ENCODE measurements at places on chromosomes 16 and 17.

DNA sequence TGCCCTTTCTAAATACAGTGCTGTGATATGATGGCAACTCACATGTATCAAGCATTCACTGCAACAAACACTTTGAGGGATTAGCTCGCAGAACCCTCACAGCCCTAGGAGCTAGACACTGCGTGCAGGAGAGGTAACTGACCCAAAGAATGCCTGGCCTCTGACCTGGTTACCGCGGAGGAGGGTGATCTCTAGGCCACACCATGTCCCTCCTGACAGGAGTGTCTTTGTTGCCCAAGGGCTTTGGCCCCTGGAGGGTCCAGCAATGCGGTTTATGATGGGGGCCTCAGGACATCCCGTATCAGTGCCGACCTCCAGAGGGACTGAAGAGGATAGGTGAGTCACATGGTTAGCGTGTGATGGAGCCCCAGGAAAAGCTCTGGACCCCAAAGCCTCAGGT lies 130.6 kb downstream of the MGAT5B start:
- DNase-seq, result no peak

DNA sequence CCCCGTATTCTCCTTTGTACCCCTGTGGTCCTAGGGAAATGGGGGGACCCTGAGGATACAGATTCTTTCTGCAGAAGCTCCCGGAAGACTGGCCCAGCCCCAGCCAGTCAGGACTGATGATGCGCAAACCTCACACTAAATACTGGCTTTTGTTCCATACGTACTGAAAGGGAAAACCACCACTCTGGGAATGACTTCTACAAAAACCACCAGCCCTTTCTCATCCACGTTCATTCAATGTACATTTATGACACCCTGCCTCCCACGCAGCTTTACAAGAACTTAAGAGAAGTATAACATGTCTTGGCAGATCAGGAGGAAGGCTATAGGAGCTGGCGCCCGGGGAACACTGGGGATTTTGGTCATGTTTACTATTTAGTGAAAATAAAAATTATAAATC lies 70.6 kb downstream of the MARCHF10 start:
- DNase-seq, result no peak

DNA sequence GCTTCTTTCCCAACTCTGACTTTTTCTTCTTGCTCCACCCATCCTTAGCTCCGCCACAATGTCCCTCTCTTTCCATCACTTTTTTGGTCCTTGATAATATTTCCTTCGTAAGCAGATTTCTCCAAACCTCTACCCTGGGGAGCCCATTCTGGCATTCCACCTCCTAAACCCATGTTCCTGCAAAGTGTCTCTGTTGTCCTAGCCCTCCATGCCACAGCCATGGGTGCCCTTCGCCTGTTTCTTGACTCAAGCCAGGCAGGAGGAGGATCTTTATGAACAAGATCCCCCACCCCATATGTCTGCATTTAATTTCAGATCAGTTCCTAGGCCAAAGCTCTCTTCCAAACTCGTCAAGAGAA lies 42.4 kb downstream of the GAS7 start:
- DNase-seq, result no peak

GRCh38 chr17:35726127-35726952 lies 5.1 kb upstream of the RASL10B start:
- no peak for DNase-seq

DNA sequence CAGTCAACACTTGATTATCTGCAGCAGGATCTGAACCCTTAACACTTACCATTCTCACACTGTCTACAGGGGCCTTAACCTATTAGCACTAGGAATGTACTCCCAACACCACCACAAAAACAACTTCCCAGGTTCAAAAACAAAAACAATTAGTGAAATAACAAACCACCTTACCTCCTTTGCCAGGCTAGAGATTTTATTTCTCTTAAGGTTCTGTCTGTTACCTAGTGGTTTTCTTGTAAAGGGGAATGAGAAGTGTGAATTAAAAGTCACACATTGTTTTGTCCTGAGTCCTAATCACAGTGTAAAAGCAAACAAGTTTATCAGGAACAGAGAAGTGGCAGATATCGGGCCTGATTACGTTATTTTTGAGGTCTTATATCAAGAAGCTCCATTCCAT lies 9.7 kb downstream of the SMARCE1 start:
- DNase-seq, result no peak

GRCh38 chr16:53131050-53131362 lies 76.2 kb downstream of the CHD9 start:
- no peak for DNase-seq

GRCh38 chr16:51854401-51854951 lies 692.5 kb downstream of the TOX3 start:
- no peak for DNase-seq

- no peak for DNase-seq
These were observed at the start of gene ADGRG1 for GRCh38 chr16:57628008-57628781. ADGRG1 (plus strand) TSS chr16:57628630; CDS start chr16:57650288, 21,658 bp downstream.

DNA sequence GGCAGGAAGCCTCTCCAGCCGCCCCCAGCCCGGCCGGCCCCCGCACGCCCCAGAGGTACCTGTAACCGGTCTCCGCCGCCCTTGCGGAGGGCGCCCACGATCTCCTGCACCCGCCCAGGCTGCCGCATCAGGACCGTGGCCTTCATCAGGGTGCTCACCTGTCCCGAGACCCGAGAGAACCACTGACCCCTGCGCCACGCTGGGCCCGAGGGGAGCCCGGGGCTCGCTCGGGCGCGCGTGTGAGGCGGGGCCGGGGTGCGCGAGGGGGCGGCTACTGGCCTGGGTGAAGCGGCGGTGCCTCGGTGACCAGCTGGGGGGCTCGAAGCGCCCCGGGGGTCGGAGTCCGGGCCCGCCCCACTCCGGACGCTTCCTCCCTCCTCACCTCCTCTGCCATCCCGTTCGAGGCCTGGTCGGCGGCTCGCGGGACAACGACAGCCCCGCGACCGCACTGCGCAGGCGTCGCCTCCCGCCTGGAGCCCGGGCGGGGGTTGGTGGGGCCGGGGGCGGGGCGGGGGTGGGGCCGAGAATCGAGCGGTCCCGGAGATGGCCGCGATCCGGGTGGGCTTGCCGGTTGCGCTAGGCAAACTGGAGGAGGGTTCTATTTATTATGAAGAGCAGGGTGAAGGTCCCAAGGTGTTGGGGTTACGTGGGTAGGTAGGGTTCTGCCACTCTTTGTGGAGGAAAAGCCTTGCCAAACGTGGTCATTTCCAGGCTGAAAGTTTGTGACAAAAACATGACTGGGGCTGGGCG lies at the start of gene NT5C3B:
Gene NT5C3B (minus strand): TSS at position 433 of the 750 bp plus-strand sequence. CDS start 39 bp downstream, at position 394.
- DNase-seq, result no peak

GRCh38 chr16:29028457-29029167 lies 43.8 kb downstream of the LAT start:
- DNase-seq, result no peak

DNA sequence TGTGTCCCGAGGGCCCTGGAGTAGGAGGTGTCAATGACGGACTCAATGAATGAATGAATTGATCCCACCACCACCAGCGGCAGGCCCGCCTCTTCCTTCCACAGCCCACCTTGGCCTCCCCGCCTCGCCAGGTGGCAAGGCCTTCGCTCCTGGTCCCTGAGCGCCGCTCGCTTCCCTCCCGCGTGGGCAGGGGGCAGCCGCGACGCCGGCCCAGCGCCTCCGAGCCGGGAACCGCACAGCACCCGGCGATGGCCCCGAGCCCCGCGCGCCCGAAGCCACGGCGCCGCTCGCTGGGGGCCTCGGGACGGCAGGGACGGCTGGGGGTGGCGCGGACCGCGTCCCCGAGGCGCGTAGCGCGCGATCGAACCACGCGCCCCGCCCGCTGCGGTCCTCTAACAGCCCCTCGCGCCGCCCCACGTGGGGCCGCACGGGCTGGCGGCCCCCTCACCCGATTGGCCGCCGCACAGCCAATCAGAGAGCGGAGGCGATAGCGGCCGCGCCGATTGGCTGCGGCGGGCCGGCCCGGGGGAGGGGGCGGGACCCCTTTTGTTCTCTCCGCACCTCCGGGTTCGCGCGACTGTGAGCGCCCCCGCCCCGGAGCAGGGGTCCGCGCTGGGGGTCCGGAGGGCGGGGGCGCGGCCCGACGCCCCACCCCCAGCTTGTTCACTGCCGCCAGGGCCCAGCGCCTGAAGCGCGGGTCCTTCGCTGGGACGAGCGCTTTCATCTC lies 31.4 kb downstream of the ACTG1 start:
- DNase-seq, result peak; percentile 51

GRCh38 chr17:33628500-33629346 lies 335.6 kb upstream of the ASIC2 start:
- DNase-seq, result no peak

- no peak for DNase-seq
These were observed 5.1 kb downstream of the CYB5D1 start for GRCh38 chr17:7862692-7863437.

- no peak for DNase-seq
These were observed 24.1 kb upstream of the CDH5 start for GRCh38 chr16:66342294-66342900.

DNA sequence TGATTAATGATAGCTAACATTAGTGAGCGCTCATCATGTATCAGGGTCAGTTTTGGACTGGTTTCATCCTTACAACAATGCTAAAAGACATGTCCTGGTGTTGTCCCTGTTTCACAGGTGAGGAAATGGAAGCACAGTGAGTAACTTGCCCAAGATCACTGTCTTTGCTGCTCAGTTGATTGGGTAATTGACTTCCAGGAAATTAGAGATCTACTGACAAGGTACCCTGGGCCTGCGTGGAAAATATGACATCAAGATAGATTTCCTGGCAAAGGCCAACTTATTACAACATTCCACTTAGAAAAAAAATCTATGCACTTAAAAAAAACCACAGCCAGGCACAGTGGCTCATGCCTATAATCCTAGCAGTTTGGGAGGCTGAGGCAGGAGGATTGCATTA lies 96.3 kb downstream of the CYLD start:
- no peak for DNase-seq

GRCh38 chr16:24953721-24954120 lies 61.4 kb downstream of the ARHGAP17 start:
- no peak for DNase-seq

DNA sequence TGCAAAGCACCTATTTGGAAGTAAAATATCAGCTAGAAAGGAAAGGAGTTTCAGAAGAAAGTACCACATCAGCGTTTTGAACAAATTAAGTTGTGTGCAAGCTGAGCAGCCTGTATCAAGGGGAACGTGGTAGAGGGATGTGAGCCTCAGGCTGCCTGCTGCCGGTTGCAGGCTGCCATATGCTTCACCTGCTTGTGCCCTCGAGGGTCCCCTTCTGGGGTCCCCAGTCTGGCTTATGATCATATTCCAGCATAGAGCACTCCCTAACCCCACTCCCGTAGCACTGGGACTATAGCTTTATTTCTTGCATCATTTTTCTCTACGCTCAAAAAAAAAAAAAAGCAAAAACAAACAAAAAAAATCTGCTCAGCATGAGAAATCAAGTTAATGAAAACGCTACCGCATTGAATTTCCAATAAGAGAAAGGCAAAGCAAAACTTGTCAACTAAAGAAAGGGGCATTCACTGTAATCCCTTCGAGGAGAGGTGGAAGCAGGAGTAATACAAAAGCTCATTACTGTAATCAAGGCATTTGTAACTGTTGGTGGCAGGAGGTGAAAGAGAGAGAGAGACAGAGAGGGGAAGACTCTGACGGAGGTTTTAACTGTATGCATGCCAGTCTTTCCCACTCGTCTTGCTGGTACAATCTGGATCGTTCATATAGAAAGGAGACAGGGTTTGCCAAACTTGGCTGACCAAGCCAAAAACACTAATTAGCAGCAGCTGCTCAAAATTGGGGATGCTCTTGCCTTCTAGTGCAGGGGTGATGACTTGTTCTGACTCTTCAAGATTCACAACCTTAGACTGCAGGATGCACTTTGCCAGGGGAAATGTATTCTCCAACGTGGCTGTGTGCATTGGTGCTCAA lies 258.2 kb upstream of the HSBP1 start:
- no peak for DNase-seq

- no peak for DNase-seq
These were observed 701 bp downstream of the PDP2 start for GRCh38 chr16:66881014-66881417.

GRCh38 chr16:58046936-58047335 lies 21.4 kb downstream of the MMP15 start:
- DNase-seq, result no peak

DNA sequence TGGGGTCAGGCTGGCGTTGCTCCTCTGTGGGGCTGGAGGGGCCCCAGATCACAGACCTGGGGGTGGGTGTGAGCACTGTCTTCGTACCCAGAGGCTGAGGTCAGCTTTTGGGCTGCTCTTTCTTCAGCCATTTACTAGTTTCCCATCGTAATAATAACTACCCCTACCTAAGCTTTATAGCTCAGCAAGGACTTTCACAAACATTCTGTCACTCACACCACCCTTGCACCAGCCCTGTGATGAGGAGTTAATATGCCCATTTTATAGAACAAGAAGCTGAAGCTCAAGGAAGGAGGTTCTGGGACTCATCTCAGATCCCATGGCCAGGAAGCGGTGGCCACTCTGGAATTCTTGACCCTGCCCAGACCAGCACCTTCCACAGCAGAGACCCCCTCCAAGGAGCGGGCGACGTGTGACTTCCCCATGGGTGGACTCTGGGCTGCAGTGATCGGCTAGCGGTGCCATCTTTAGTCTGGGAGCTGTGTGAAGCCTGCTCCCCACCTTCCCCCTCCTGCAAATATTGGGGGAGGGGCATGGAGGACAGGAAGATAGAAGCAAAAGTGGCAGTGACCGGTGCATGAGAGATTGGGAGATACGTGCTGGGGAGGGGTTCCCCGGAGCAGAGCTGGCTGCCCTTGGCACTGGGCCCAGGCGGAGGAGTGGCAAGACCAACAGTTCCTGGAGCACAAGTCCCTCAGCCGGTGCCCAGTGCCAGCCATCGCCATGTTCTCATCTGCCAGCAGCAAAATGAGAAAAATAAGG lies 81.8 kb upstream of the TOB1 start:
- no peak for DNase-seq

DNA sequence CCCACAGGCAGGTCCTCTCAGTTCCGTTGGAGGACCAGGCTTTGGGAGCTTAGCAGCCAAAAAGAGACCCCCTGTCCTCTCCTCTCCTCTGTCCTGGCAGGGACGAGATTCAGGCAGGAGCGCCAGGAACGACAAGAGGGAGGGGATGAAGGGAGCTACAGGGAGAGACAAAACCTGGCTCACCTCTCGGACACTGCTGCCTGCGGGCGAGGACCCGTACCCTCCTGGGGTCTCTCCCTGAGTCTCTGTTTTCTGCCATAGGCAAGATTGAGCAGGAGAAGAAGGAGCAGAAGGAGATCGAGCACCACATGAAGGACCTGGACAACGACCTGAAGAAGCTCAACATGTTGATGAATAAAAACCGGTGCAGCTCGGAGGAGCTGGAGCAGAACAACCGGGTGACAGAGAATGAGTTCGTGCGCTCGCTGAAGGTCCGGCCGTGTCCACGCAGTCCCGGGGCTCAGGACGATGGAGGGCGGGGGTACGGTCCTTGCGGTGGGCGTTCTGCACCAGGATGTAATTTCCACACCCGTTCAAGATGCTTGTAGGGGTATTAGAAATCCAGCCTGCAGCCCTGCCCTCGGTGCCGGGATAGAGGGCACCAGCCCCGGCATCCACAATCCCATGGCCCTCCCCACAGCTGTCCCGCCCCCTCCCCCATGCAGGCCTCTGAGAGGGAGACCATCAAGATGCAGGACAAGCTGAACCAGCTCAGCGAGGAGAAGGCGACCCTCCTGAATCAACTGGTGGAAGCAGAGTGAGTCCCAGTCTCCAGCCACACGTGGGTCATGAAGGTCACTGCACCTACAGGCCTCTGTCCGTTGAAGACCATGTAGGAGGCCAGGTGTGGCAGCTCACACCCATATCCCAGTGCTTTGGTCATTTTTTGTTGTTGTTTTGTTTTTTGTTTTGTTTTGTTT lies 13.8 kb upstream of the GAA start:
- DNase-seq, result no peak

- DNase-seq, result no peak
These were observed 1.1 kb upstream of the TMEM114 start for GRCh38 chr16:8591451-8591850.

GRCh38 chr17:21453144-21453898 lies 77.2 kb downstream of the KCNJ12 start:
- no peak for DNase-seq

GRCh38 chr16:87560428-87561199 lies 41.7 kb upstream of the JPH3 start:
- no peak for DNase-seq
